C1 segment of cervical spinal cord (tissue), 14 donors: ENCODE measurements at places on chromosomes 7 and 10.
A peak's percentile ranks its signal among the peaks of the same experiment; 100 is the strongest.

GRCh38 chr10:69327463-69328379 lies 49.4 kb downstream of the HK1 start:
- peak; percentile 72 for DNase-seq

DNA sequence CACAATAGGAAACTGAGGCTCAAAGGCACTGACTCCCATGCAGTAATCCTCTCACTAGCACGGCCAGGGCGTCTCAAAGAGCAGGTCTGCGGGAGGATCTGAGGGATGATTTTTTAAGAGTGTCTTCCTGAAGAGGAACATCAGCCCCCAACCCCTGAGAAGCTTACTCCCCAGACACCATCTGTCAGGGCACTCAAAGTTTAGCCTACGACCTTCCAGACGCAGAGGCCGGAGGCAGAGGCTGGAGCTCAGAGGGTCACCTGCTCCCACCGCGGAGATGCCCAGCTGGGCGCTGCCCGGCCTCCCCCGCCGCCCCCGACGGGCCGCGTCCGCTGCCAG lies 1.7 kb downstream of the ZNF777 start:
- no peak for DNase-seq

- no peak for DNase-seq
These were observed 2.6 kb downstream of the ZNF655 start for GRCh38 chr7:99560834-99561736.

DNA sequence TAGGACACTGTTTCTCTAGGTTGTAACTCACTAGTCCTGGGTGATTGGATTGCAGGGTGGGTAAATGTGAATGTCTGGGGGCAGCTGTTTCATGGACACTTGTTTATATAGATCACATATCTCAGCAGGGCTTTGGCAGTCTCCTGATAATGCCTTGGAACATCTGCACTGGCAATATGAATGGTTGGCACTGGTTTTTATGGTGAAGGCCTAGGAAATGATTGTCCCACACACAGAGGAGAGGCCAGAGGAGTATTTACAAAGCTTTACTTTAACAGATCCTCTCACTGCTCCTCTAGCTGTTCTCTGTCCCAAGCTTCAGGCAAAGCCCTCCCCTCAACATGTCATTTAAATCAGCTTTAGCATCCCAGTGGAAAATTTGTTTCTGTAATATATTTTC lies 171.3 kb upstream of the STEAP4 start:
- DNase-seq, result no peak

GRCh38 chr7:91883676-91884362 lies 3.3 kb upstream of the MTERF1 start:
- no peak for DNase-seq

GRCh38 chr10:33287112-33287511 lies 47.4 kb downstream of the NRP1 start:
- no peak for DNase-seq

DNA sequence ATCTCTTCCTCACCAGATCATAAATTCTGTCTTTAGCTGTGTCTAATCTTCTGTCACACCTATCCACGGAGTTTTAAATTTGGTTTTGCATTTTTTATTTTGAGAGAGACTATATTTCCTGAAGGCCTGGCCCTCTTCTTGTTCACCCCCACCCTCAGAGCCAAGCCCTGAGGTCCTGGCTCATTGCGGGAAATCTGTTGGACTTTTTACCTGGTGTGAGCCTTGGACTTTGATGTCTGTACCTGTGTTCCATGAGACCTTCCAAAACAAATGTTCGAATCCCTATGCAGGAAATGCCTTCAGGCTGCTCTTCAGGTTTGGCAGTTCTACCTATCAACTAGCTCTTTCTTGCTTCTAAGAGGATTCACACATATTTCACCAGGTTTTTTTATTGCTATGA lies 175.2 kb upstream of the GRB10 start:
- no peak for DNase-seq

GRCh38 chr7:16187131-16187530 lies 234.2 kb downstream of the CRPPA start:
- no peak for DNase-seq

GRCh38 chr10:120825878-120826769 lies 25.0 kb upstream of the WDR11 start:
- DNase-seq, result no peak

DNA sequence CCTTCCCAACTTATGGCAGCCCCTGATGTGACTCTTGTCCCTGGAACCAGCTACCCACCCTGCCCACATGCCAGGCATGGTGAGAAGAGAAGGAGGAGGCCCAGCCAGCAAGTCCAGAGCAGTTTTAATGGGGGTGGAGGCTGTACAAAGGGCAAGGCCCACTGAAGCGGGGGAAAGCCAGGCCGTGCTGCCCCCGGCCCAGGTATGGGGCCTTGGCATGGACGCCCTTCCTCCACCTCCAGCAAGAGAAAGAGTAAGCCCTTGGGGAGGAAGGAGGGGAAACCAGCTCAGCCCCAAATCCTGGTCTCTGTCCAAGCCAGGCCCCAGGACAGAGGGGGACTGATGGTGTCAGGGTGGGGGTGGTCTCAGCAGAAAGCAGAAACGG lies 7.0 kb downstream of the NFKB2 start:
- no peak for DNase-seq

DNA sequence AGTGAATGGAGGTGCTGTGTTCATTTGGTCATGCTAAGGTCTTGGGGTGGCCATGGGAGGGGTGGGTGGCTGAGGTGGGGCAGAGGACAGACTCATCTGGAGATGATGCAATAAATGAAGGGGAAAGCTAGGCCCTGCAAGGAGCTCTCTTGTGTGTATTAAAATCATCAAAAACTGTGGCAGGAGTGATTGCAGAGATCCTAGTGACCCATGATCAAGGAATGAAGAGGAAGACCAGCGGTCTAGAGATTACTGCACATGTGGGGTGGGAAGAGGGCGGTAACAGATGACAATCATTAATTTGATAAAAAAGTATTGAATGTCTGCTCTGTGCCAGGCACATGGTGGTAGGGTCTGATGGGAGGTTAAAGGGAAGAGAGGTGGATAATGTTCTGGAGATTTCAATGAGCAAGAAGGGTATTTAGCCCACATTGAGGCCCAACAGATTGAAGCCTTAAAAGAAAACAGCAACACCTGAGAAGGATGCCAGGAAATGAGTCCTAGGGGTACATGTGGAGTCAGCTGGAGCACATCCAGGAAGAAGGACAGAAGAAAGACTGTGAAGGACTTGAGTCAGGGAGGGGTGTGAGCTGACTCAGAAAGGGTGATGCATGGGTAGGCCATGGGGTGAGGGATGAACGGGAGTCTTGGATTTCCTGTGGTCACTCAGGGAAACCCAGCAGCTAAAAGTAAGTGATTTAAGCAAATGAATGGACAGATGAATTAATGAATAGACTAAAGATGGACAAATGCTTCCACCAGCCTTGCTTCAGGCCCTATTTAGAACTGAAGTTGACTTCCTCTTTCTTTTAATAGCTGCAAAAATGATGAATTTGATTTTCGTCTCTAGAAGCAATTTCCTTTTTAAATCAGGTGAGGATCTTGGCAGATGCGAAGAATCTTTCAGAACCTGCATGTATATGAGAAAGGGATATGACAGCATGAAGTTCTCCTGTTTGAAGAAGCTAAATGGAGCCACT lies 83.1 kb upstream of the IGFBP3 start:
- DNase-seq, result no peak

- DNase-seq, result no peak
These were observed 580 bp downstream of the FAM200A start for GRCh38 chr7:99551334-99551733.

- DNase-seq, result no peak
These were observed 874.1 kb downstream of the GRM8 start for GRCh38 chr7:126378642-126379041.

DNA sequence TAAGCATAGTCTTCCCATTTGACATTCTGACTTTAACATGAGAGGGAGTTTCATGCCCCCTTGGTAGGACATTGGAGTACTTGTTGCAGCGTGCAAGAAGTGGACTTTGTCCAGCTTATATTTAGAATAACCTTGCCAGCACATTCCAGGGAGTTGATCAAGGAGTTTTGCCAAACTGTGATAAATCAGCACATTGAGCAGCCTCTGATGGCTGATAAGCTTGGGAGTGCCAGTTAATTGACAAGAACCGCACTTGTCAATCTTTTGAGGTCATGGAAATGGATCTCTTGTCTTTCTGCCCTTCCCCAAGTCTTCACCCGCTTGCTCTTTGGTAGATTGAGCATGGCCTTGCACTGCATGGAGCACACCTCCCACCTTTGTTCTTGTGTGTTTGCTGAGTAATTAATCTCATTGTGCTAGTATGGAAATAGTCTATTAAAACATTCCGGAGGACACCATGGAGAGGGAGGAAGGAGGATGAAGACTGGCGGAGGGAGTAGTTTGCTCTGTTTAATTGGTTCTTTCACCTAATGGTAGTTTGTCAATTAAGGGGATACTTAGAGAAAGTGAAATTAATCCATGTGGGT lies 668.5 kb upstream of the GALNT17 start:
- no peak for DNase-seq

GRCh38 chr10:96890172-96890513 lies 58.0 kb downstream of the LCOR start:
- DNase-seq, result no peak

DNA sequence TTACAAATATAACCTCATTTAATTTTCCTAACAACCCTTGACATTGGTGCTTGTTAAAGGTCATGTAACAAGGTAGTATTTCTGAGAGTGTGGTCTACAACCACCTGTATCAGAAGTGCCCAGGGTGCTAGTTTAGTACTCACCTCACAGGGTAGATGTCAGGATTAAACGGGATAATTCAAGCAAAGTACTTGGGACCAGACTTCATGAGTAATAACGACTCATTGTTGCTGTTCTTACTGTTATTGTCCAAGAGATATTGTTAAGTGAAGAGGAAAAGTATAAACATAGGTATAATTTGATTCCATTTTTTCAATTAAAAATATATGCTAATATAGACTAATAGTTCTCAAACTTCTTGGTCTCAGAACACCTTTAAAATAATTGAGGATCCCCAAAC lies 179.3 kb downstream of the WNT2 start:
- DNase-seq, result no peak

DNA sequence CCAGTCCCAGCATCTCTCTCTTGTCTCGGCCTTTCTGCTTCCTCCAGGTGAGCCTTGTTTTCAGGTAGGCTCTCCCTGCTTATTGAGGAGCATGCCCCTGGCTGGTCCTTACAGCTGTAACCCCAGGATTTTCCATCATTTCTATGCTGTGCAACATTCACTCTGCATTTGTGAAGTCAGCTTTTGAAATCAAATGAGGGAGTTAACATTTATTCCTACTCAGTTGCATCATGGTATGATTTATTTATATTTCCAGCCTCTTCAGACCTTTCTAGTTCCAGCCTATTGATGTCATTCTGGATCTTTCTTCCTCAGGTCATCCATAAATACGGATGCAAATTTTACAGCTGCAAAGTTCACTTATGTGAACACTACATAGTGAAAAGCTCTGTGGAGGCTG lies 755.6 kb downstream of the TYW1 start:
- DNase-seq, result no peak

GRCh38 chr10:129207297-129207696 lies 259.7 kb upstream of the MGMT start:
- DNase-seq, result no peak
